ENCODE measurements at places on chromosomes 11 and 22.

DNA sequence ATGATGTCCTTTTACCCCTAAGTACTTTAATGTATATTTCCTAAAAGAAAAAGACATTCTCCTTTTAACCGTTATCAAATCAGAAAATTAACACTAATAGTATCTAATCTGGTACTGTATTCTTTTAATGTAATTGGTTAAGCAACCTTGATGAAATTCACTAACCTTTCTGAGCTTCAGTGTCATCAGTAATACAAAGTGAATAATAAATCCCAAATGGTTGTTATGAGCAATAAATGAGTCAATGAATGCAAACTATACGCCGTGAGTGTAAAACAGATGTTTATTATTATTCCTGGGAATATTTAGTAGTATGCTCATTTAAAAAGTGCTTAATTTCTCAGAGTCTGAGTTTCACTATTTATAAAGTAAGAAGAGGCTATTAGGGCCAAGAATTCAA lies 21.5 kb downstream of the UEVLD start:
- DNase-seq = no peak

DNA sequence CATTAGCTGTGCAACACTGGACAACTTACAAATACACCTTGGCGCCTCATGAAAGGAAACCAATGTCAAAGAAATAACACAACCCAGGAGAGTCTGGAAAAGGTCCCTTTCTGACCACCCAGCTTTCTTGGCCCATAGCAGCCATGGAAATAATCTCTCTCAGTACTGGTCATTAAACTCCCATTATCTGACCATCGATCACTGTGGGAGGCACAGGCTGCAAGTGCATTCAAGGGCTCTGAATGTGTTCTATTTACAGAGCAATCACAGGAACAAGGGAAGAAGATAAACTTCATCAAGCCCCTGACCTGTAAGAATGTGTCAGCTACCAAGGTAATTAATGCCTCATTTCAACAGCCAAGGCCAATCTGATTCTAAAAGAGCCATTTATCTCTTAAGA lies 40.1 kb downstream of the CTSC start:
- DNase-seq = no peak

GRCh38 chr11:6402061-6402470 lies 11.8 kb downstream of the SMPD1 start:
- no peak for DNase-seq

- DNase-seq = no peak
Measured at GRCh38 chr11:127451861-127452260, 451.3 kb upstream of the KIRREL3 start.

DNA sequence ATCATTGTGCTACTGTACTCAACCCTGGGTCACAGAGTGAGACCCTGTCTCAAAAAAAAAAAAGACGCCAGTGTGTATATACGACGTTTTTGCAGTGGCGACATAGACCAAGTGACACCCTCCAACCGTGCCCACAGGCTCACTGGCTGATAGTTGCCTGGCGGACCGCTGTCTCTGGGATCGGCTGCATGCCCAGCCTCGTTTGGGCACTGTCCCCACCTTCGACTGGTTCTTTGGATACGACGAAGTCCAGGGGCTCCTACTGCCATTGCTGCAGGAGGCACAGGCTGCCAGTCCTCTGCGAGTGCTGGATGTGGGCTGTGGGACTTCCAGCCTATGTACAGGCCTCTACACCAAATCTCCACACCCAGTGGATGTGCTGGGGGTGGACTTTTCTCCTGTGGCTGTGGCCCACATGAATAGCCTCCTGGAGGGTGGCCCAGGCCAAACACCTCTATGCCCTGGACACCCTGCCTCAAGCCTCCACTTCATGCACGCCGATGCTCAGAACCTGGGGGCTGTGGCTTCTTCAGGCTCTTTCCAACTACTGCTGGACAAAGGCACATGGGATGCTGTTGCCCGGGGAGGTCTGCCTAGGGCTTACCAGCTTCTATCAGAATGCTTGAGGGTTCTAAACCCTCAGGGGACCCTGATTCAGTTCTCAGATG lies 1.3 kb downstream of the CSKMT start:
- DNase-seq = no peak

DNA sequence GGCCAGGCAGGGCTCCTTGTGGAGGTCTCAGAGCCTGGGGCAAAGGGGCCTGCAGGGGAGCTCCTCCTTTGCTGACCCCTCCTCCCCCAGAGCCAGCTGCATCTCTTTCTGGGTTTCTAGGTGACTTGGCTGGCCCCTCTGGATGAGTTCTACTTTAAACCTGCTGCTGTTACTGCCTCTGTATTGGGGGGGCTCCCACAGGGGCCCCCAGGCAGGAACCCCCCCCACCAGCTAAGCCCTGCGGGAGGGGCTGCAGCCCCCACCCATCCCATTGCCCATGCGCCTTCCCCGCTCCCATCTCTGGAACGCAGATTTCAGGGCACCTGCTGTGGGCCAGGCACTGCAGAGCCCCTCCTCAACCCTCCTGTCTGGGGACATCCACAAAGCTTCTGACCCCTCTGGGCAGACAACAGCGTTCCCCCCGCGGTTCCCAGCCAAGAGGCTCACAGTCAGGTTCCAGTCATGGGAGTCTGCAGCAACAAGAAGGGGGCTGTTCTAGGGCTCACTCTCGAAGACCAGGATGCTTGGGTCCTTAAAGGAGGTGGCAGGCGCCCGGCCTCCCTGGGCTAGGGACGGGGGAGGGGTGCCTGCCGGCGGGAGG lies 815 bp upstream of the PLCB3 start:
- DNase-seq = peak; percentile 6

GRCh38 chr11:100214791-100215190 lies 472.3 kb upstream of the ARHGAP42 start:
- DNase-seq = no peak

DNA sequence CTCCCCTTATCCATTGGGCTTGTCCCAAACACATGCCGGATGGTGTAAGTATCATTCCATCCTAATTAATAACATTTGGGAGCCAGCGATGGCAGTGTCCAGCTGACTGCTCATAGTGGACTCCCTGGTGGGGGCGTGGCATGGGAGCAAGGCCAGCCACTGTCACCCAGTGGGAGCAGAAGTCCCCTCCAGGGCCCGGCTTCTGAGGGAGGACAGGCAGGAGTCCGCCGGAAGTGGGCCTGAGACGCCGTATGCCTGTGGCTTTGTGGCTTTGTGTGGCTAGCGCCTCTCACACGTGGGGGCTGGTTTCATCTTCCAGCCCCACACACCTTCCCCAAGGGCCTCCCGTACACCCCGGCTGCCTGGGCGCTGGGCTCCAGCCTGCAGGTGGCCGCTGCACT lies 124.5 kb downstream of the KCNQ1 start:
- DNase-seq = no peak

DNA sequence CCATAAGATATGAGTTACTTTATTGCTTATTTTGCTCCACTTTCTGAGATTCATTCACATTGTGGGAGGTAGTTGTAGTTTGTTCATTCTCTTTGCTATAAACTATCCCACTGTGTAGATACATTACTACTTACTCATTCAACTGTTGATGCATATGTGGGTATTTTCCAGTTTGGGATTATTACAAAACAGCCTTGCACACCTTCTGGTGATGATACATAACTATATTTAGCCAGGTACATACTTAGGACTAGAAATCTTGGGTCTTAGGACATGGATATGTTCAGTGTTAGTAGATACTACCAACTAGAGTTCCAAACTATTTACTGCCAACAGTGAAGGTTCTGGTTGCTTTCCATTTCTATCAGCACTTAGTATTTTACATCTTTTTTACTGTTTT lies 37.8 kb downstream of the BTG4 start:
- DNase-seq = no peak

DNA sequence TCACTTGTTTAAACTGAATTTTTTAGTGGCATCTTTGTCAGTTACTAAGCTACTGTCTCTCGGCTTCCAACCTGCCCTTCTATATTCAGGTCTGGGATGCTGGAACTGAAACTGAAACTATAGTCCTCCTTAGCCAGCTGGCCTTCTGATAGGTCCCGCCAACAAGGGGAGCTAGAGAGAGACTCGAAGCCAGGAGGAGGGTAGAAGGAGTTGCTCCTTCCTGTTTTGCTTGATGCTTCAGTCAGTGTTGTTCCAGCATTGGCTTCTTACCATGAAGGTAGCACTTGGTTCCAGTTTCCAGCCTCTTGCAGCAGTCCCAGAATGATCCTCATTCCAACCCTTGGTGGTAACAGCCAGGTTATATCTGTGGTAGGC lies 32.9 kb upstream of the HORMAD2 start:
- DNase-seq = no peak

GRCh38 chr11:20337526-20338154 lies 25.9 kb upstream of the HTATIP2 start:
- peak; percentile 45 for DNase-seq

DNA sequence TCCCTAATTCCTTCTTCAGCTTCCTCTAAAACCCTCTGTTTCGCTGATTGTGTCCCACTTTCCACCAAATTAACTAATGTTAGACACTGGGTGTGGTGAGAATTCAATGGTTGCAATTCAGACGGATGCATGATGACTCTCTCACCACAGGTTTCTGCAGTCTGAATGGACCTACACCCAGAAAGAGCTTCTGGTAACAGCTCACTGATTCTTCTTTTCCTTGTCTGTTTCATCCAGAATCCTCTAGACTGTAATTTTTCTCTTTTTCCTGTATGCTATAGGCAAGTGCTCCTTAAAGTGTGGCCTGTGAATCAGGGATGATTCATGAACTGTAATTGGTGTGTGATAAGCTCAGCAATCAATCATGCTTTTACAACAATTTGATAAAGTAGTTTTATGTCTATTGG lies 18.1 kb downstream of the MMP10 start:
- no peak for DNase-seq

GRCh38 chr11:20110908-20111669 lies 49.2 kb downstream of the DBX1 start:
- no peak for DNase-seq

DNA sequence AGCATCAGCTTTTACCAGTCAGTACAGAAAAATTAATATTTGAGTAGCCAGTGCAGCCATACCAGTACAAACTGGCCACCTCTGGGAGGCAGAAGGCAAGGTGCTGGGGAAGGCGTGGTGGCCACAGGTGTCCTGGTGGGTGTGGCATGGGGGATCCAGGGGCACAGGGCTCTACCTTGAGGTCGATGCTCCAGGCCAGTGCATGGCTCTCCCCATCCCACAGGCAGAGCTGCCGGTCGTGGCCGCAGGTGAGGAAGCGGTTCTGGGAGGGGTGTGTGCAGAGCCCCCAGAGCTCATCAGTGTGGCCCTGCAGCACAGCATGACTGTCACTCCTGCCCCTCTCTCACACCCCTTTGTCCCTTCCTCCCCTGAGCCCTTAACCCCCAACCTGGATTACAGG lies 3.8 kb upstream of the MTA2 start:
- DNase-seq = no peak

- DNase-seq = no peak
Measured at GRCh38 chr11:119065369-119065768, 2.2 kb upstream of the VPS11 start.

GRCh38 chr22:46780453-46780852 lies 18.0 kb downstream of the TBC1D22A start:
- DNase-seq = no peak

GRCh38 chr11:72238492-72239312 lies 5.3 kb downstream of the PHOX2A start:
- no peak for DNase-seq

GRCh38 chr11:69511358-69512055 lies 30.0 kb downstream of the LINC01488 start:
- no peak for DNase-seq

DNA sequence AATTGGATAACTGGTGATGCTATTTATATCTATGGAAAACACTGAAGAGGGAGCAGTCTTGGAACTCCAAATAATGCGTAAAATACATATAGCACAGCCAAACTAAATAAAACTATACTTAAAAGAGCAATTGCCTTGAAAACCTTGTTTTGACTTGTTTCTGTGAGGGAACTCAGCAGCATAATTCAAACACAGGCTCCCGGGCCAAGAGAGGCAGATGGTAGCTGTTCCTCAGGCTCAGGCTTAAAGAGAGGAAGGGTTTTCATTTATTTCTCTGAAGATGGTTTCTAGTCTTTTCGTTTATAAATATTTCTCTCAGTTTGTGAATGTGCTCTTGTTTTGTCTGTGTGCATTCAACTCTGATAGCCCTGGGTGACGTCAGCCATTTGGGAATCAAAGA lies 82.4 kb downstream of the FANCF start:
- no peak for DNase-seq

DNA sequence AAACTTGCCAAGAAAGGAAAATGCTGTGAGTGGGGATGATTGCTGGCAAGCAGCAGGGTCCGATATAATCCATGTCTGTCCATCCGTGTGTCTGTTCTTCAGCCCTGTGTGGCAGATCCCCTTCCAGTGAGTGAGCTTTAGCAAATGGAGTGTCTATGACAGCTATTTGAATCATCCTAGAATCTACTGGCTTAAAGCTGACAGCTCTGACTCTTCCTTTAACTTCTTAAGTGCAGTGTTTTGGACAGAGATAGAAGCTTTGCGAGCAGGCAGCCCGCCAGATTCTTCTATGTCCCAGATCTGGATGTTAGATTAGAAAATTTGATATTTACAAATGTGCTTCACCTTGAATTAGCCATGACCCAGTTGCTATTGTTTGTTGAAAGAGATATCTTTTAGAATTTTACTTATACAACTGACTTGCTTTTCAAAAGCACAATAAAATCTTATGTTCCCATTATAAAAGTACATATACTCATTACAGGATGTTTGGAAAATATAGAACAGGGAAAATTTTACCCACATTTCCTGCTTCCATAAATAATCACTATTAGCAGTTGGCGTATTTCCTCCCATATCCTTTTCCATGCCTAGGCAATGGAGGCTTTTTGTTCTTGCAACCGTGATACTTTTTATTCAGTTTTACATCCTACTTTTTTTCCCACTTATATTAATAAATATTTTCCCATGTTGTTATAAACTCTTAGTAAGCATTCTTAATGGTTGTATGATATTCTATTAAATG lies 124.5 kb downstream of the COMMD9 start:
- DNase-seq = no peak

DNA sequence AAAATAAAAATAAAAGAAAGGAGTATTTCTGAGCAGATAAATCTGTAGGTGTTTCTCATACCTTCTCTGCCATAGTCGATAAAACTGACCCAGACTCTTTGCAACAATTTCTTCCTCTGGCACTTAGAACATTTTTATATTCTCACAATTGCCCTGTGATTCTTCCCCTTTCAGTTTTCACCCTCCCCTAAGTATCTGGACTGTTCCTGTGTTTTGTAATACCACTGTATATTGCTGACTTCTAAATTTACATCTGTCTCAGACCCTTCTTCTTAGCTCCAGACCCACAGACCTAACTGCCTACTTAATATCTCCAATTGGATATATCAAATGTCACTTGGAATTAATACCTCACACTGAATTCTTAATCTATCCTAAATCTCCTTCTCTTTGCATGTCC lies 133.4 kb upstream of the DDI1 start:
- no peak for DNase-seq

GRCh38 chr11:2393941-2394817 lies 6.4 kb upstream of the TSSC4 start:
- DNase-seq = no peak
